ENCODE measurements at places on chromosomes 2 and 18. TPM values are rescaled to one million over a fixed set of nuclear protein-coding genes. Genes with fewer than 3 reads are reported as not detected.
A peak's percentile ranks its signal among the peaks of the same experiment; 100 is the strongest.

GRCh38 chr2:27264253-27264752 lies 1.5 kb upstream of the SLC30A3 start:
- DNase-seq, result no peak

- DNase-seq, result no peak
These were observed 30.9 kb downstream of the OSBPL6 start for GRCh38 chr2:178225006-178225805.

Gene CCDC74B
- polyA plus RNA-seq, result 1.3 TPM

- DNase-seq, result no peak
These were observed 82.3 kb downstream of the ARL4C start for GRCh38 chr2:234414596-234414995.

Gene CD8B2
- polyA plus RNA-seq, result not detected

Gene CFAP221
- 0.87 TPM for polyA plus RNA-seq

GRCh38 chr2:237149425-237149824 lies 63.7 kb downstream of the COPS8 start:
- DNase-seq, result no peak

Gene FOXD4L1
- 2.2 TPM for polyA plus RNA-seq

- no peak for DNase-seq
These were observed 37.7 kb downstream of the GBX2 start for GRCh38 chr2:236130349-236130998.

Gene ICOS
- polyA plus RNA-seq, result not detected

GRCh38 chr18:77013811-77014521 lies 118.6 kb downstream of the MBP start:
- no peak for DNase-seq

GRCh38 chr2:26059542-26059941 lies 25.7 kb downstream of the RAB10 start:
- no peak for DNase-seq

GRCh38 chr2:121790276-121790956 lies 35.0 kb downstream of the TSN start:
- no peak for DNase-seq

GRCh38 chr2:218188528-218188927 lies 21.8 kb upstream of the CXCR1 start:
- no peak for DNase-seq

DNA sequence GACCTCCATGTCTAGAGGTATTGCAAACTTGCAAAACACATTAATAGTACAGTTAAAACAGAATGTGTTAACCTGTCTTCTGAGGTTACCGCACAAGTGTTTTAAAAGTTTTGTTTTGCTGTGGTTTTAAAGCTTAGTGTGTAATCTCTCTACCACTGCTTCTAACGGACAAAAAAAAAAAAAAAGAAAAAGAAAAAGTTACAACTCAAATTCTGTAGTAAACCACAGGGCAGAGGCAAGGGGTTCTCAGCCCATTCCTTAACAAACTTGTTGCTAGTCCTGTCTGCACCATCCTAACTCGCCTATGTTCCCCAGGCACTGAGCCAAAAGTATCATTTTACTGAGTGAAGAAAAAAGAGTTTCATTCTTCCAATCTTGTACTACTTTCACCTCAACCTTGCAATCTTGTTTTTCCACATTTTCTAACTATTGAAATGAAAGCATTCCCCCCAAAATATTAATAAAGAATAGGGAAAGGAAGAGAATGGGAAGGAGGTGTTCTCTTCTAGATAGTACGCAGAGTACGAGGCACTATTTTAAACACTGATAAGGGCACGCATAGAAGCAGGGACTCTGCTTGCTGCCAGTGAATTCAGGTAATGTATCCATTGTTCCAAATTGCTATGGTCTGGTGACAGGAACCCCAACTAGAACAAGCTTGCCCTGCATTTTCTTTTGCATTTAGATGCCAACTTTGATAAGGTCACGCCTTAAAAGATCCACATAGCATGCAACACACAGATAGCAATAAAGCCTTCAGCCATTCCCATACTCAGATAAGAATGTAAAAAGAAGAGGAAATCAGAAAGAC lies 47.1 kb downstream of the IKZF2 start:
- DNase-seq, result peak; percentile 19

DNA sequence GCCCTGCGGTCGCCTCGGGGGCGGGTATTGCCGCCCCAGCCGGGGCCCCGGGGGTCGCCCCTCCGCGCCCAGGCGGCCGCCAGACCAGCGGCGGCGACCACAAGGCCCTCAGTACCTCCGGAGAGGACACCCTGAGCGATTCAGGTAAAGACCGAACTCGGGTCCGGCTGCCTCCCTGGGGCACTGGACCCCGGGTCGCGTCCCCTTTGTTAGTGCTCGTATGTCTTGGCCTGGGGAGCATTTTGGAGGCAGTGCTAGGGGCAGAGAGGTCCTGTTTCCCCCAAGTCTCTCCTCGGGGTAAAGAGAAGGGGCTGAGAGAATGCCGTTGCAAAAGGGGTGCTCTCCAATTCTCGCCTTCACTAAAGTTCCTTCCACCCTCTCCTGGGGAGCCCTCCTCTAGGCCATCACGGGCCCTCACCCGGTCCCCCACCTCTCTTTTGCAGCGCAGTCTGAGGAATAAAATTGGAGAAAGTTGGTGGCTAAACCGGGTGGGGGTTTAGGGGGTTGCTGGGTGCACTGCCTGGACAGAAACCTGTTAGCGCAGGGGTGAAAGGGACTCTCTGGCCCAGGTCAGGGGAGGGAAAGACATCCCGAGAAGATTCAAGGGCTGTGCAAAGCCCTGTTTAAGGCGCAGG lies 2.5 kb downstream of the MYCN start:
- no peak for DNase-seq

All from muscle of back (tissue), 13 donors.